B cell (primary cell): ENCODE measurements at places on chromosomes 12 and 14. TPM values are rescaled to one million over a fixed set of nuclear protein-coding genes. Genes with fewer than 3 reads are reported as not detected.

DNA sequence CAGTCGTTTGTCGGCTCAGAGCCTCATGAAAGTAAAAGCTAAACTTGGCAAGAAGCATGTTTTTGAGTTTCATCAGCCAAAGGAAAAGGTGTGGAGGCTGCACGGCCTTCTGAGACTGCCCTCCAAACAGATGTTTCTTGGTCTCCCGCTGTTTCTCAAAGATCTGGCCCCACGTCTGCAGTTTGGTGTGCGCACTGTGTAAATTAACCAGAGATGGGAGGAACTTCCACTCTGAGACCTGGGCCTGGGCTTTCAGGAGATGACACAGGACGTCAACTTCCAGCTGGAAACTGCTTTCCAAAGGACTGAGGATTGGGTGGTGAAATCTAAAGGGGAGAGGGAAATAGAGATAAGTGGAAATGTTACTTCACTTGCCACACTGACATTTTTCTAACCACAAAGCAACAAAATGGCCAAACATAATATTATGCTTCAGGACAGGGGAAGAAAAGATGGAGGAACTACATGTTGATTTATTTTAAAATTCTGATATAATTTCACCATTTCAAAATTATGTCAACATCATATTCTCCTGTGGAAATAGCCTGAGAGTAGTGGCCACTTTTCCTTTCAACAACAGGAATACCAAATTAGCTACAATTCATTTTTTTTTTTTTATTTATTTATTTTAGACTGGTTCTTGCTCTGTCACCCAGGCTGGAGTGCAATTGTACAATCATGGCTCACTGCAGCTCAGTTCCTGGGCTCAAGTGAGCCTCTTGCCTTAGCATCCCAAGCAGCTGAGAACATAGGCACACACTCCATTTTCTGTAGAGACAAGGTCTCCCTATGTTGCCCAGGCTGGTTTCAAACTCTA lies 27.6 kb downstream of the KICS2 start:
- no peaks in the 10 kb centered on the region for H3K4me1 ChIP-seq
- H3K4me3 ChIP-seq = no peak overlapping the region
- peaks cover 10% of the 10 kb centered on the region for H3K36me3 ChIP-seq
- H3K27me3 ChIP-seq = no peaks in the 10 kb centered on the region
- no peak for DNase-seq

Gene NFATC4
- 7.6 and 7.9 TPM in 2 replicates for total RNA-seq

GRCh38 chr14:61765225-61765943 lies 3.2 kb downstream of the SNAPC1 start:
- no peak for DNase-seq
- H3K4me3 ChIP-seq = no peak overlapping the region
- H3K27me3 ChIP-seq = no peaks in the 10 kb centered on the region
- peaks cover 5% of the 10 kb centered on the region for H3K36me3 ChIP-seq
- H3K4me1 ChIP-seq = peaks cover 22% of the 10 kb centered on the region
- H3K27ac ChIP-seq = no peak overlapping the region

- no peaks in the 10 kb centered on the region for H3K27me3 ChIP-seq
- no peak overlapping the region for H3K27ac ChIP-seq
- no peaks in the 10 kb centered on the region for H3K36me3 ChIP-seq
- peaks cover 7% of the 10 kb centered on the region for H3K4me1 ChIP-seq
These were observed 38.1 kb downstream of the DUSP6 start for GRCh38 chr12:89314060-89314761.

Gene LRP1-AS
- total RNA-seq = not detected in 2 replicates

DNA sequence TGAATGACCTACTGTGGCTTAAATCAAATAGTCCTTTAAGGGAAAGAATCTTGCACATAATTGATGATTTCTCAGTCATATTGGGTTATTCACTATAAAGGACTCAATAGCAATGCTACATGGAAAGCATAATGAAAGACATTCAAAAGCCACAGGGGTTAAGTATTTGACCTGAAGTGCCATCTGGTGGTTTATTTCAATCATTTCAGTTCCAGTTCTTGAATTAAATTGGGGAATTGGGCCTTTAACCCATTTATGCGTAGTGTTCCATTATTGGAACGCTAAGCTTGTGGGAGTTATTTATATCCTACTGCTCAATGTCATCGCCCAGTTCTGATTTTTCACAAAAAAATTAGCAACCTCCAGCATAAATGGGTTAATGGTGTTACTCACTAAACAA lies 41.3 kb upstream of the C12orf71 start:
- H3K27ac ChIP-seq = no peak overlapping the region
- DNase-seq = peak; percentile 48
- H3K4me1 ChIP-seq = no peaks in the 10 kb centered on the region
- H3K27me3 ChIP-seq = no peaks in the 10 kb centered on the region

- H3K4me3 ChIP-seq = no peak overlapping the region
- DNase-seq = no peak
- no peaks in the 10 kb centered on the region for H3K4me1 ChIP-seq
- no peaks in the 10 kb centered on the region for H3K27me3 ChIP-seq
These were observed 173.5 kb downstream of the SLC41A2 start for GRCh38 chr12:104784592-104784991.

GRCh38 chr12:101719566-101719965 lies 19.7 kb downstream of the SYCP3 start:
- DNase-seq = no peak
- peaks cover 6% of the 10 kb centered on the region for H3K4me1 ChIP-seq
- no peak overlapping the region for H3K4me3 ChIP-seq
- H3K27me3 ChIP-seq = no peaks in the 10 kb centered on the region

Gene TMEM119
- 0.25 TPM in 1 of 2 replicates, not detected in the other for total RNA-seq

Gene AQP2
- total RNA-seq = not detected in 2 replicates
